Neural cell (in vitro differentiated cells): ENCODE measurements at places on chromosomes 12 and 14. TPM values are rescaled to one million over a fixed set of nuclear protein-coding genes. Genes with fewer than 3 reads are reported as not detected.

NOXRED1 gene
- 0.19 and 0.68 TPM in 2 replicates for polyA plus RNA-seq

GPRC5D gene
- not detected in 2 replicates for polyA plus RNA-seq

CYP46A1 gene
- polyA plus RNA-seq, result 5.4 and 15.1 TPM in 2 replicates

C12orf56 gene
- polyA plus RNA-seq, result 0.06 TPM in 1 of 2 replicates, not detected in the other

TSPAN9 gene
- polyA plus RNA-seq, result 10.7 and 11.9 TPM in 2 replicates
